ENCODE measurements at places on chromosomes 1 and 21.
A peak's percentile ranks its signal among the peaks of the same experiment; 100 is the strongest.

DNA sequence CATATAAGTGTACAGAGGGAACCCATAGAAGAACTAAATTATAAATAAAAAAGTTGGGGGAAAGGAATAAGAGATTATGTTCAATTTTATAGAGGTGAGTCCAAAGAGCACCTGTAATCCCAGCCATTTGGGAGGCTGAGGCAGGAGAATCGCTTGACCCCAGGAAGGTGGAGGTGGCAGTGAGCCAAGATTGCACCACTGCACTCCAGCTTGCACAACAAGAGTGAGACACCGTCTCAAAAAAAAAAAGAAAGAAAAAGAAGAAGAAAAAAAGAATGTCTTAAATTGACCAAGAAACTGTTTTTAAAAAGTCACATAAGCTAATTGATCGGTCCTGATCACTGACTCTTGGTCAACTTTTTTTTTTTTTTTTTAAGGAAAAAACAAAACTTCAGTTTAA is 19.1 kb upstream of the ATF3 start:
- DNase-seq, result no peak

DNA sequence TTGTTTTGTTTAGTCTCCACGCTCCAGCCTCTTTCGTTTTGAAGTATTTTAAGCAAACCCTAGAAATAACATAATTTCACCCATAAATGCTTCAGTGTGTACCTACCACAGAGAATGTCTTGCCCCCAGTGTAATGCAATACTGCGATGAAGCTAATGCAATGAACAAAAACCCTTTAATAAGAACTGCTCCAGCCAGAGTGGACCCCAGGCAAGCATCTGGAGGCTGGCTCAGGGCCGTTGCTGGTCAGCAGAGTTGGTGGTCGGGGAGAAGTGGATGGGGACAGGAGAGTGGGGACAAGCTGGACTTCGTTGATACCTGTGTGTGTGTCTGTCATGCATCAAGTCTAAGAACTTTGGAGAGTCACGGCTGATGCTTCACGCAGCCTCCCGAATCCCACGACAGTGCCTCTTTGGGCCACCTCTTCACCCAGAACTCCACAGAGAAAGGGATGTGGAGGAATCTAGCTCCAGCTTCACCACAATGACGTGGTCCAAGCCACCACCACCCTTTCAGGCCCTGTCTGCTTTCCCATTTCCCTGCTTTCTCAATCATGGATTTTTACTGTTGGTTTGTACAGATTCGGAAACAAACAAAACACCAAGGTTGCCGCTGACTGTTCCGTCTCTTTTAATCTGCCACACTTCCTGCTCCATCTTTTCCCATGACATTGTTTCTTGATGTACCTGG is 108.6 kb upstream of the ERRFI1 start:
- no peak for DNase-seq

GRCh38 chr1:47814612-47815395 is 182.4 kb downstream of the TRABD2B start:
- no peak for DNase-seq

- DNase-seq, result no peak
Measured at GRCh38 chr21:17925899-17926298, 106.7 kb upstream of the C21orf91 start.

GRCh38 chr1:47622776-47623556 is 185.1 kb downstream of the FOXD2 start:
- DNase-seq, result no peak

- no peak for DNase-seq
Measured at GRCh38 chr1:5481889-5482288, 510.3 kb downstream of the NPHP4 start.

DNA sequence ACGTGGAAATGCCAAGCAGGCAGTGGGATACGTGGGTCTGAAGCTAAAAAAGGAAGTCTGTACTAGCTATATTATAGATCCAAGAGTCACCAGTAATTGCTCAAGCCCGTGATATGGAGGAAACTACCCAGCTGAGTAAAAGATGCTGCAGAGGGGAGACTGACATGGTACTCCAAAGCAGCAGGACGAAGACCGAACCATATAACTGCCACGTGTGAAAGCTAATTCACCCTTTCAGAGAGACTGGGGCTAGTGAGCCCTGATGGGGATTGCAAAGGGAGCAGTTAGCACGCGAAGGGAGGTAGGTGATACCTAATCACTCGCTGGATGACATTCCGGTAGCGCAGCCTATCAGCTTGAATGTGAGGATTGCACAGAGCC is 316 bp downstream of the AP4B1 start:
- DNase-seq, result peak; percentile 39

GRCh38 chr1:212166244-212166643 is 119.0 kb upstream of the PPP2R5A start:
- DNase-seq, result no peak

GRCh38 chr1:52477876-52478275 is 73.5 kb downstream of the PRPF38A start:
- DNase-seq, result no peak

- no peak for DNase-seq
Measured at GRCh38 chr1:101929343-101929742, 67.4 kb downstream of the OLFM3 start.

Data from C1 segment of cervical spinal cord (tissue), 14 donors.